Stimulated activated naive B cell treated with anti-CD40 and anti-IgM and Interleukin-4, amounts not matched to agents 10 μg/mL and 1 μg/mL and 100 μg/mL, for 72 hours (primary cell): ENCODE measurements at places on chromosomes 1 and 21.

DNA sequence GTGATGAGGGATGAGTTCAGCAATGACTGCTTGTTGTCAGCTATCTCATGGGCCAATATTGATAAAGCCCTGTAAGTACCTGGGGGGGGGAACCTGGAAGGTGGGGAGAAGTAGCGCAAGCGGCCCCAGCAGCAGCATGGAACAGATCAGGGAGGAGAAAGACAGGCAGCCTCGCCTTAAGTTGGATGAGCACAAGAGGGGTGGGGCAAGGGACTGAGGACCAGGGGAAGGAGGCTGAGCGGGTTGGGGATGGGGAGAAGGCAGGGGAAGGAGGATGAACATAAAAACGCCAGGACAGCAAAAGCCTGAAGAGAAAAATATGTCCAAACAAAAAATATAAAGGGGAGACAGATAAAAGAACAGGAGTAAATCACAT, 70.6 kb downstream of the ALG14 start:
- no peak for DNase-seq

DNA sequence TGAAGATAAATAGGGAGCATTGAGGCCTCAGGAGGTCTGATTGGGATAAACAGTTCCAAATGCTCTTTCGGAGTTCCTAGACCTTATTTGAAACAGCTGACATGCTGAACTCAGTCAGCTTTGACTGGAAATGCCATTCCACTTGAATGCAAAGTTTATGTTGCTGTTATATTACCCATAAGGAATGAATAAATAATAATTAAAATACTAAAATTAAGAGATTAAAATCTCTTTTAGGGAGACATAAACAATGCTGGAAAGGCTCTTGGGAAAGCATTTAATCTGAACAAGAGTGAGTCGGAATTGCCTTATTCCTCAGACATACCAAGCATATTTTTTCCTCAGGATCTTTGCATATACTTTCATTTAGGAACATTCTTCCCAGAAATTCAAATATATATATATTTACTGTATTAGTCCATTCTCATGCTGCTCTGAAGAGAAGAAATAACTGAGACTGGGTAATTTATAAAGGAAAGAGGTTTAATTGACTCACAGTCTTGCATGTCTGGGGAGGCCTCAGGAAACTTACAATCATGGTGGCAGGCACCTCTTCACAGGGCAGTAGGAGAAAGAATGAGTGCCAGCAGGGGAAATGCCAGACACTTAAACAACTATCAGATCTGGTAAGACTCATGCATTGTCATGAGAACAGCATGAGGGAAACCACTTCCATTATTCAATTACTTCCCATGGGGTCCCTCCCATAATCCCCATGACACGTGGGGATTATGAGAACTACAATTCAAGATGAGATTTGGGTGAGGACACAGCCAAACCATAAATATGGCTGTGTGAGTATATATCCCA, 318.2 kb upstream of the PLXNA2 start:
- DNase-seq, result no peak

- no peak for DNase-seq
Observed at GRCh38 chr1:58076258-58076657, 470.3 kb downstream of the OMA1 start.

- DNase-seq, result no peak
Observed at GRCh38 chr1:183773482-183774274, 31.2 kb upstream of the RGL1 start.

- DNase-seq, result no peak
Observed at GRCh38 chr1:6108476-6108875, 62.8 kb downstream of the KCNAB2 start.

- DNase-seq, result no peak
Observed at GRCh38 chr1:204945565-204945977, 74.9 kb downstream of the NFASC start.

DNA sequence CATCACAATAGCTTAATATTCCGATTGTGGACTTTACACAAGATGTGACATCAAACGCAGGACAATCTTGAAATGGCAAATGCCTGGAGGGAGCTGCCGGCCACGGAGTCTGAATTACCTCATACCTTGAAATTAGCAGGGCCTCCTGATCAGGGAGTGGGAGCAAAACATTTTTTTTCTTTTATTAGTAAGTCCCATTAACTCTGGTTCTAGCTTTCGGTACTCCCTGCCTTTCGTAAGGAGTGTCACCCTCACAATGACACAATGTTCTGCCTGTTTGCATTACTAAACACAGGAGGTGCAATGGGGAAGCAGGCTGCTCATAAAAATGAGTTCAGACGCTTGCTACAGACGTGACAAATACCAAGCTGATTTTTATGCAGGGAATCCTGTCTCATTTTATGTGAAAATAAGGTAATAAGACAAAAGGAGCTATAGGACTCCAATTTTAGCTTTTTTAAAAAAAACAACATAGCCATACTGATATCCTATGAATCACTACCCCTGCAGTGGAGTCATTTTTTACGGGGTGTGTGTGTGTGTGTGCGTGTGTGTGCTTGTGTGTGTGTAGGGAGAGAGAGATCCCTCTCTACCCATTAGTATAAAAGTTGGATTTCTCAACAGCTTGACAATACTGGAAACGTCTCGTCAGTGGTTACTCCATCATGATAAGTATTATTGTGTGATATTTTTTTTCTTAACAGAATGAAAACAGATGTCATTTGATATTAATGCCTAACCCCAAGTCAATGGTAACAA, 205.1 kb upstream of the RUNX1 start:
- DNase-seq, result no peak

DNA sequence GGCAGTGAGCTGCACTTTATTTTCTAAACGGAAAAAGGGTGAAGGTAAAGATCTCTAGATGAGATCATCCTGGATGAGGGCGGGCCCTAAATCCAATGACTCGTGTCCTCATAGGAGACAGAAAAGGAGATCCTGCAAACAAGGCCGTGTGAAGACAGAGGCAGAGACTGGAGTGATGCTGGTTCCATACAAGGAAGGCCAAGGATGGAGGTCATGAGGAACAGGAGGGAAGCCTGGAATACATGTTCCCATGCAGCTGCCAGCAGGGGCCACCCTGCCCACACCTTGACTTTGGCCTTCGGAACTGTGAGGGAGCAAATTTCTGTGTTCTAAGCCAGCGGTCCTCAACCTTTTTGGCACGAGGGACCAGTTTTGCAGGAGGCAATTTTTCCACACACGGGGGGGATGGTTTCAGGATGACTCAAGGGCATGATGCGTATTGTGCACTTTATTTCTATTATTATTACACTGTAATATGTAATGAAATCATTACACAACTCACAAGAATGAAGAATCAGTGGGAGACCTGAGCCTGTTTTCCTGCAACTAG, 94.3 kb downstream of the PSMG1 start:
- DNase-seq, result no peak

- no peak for DNase-seq
Observed at GRCh38 chr1:56289260-56289659, 290.1 kb downstream of the PLPP3 start.

- no peak for DNase-seq
Observed at GRCh38 chr1:76268341-76268740, 193.8 kb downstream of the ST6GALNAC3 start.

- no peak for DNase-seq
Observed at GRCh38 chr1:239590556-239590955, 204.2 kb downstream of the CHRM3 start.

GRCh38 chr1:228101614-228101993, 1.5 kb downstream of the C1orf35 start:
- DNase-seq, result no peak

GRCh38 chr1:1116701-1117468, 996 bp upstream of the C1orf159 start:
- no peak for DNase-seq

- no peak for DNase-seq
Observed at GRCh38 chr1:100713626-100714025, 5.9 kb upstream of the VCAM1 start.

- no peak for DNase-seq
Observed at GRCh38 chr1:153527023-153527682, 8.6 kb downstream of the S100A6 start.

- DNase-seq, result no peak
Observed at GRCh38 chr1:179826626-179827280, 50.9 kb downstream of the TOR1AIP2 start.

DNA sequence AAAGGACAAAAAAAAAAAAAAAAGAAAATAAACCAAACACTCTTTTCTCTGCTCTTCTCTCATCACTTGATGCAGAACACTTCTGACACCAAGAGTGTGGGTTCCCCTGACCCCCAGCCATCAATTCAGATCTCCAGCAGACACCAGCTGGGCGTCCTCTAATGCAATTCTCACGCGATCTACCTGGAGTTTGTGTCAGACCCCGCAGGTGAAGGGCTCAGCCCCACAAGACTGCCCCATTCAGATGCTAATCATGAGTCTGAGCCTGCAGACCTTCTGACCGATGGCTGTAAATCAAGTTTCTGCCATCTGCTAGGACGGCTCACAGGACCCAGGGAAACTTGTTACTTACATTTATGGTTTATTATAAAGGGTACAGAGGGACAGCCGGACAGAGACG, 133.6 kb upstream of the C1orf174 start:
- DNase-seq, result no peak

- no peak for DNase-seq
Observed at GRCh38 chr1:218674280-218674773, 329.2 kb downstream of the TGFB2 start.

DNA sequence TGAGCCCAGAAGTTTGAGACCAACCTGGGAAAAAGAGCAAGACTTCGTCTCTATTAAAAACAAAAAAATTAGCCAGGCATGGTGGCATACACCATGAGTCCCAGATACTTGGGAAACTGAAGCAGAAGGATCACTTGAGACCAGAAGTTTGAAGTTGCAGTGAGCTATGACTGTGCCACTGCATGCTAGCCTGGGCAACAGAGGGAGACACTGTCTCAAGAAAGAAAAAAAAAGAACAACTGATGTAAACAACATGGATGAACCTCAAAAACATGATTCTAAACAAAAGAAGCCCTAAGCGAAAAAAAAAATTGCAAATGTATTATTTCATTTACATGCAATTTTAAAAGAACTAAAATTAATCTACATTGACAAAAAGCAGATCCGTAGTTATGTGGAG, 9.0 kb downstream of the LRRC40 start:
- DNase-seq, result no peak

DNA sequence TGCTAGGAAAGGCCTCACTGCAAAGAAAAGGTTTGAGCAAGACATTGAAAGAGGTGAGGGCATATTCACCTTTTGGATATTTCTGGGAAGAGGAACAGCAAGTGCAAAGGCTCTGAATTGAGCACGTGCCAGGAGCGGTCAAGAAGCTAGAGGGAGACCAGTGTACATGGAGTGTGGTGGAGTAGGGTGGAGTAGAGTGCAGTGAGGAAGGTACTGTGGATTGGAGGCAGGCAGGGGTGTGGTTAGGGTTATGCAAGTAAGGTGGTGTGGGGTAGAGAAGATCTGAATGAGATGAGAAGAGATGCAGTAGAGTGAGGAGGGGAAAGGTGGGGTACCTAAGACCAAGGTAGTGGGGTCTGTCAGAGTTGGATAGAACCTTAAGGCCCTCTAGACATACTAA, 119.6 kb downstream of the OMA1 start:
- no peak for DNase-seq

DNA sequence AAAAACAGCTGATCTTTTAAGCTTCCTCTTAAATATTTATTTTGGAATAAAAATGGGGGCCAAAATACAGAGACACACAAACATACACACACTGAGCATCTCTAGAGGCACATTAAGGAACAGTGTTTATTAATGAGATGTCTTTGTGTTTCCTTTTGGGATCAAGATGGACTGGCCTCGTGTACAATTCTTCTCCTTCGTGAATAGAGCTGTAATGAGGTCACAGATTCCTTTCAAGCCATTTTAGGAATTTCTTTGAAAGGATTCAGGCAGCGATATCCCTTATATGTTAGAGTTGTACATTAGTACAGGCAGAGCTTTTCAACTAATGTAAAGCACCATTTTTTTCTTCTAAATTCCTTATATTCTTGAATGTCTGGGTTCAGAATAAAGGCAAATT, 295.7 kb downstream of the CHRM3 start:
- no peak for DNase-seq

DNA sequence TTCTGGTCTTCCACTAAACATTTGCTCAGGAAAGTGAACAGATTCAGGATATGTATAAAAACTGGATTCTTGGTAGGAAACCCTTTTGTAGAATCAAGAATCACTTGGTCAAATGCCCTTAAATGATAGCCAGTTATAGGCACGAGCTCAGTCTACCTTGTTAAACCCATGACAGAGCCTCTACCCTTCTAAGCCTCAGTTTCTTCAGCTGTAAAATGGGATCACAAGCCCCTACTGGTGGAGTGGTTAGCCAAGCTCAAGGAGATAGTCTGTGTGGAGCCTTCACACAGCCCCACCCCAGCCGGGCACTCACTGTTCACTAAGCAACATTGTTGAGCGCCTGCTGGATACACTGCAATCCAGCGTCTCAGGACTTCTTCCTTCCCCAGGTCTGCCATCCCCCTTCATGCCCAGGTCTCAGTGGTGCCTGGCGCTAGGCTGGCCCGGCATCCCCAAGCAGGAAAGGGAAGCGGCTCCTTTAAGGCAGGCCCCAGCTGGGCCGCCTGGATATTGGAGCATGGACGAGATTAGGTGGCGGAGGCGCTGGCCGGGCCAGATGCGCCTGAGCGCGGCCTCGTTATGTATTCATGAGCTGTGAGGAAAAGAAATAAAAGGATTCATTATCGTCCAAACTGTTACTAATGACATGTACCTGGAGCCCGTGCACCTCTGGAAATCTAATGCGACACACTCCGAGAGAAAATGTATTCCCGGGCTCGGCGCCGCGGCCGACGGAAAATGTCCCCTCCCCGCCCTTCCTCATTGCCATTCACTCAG, 75.6 kb downstream of the TAS1R2 start:
- DNase-seq, result no peak

- DNase-seq, result no peak
Observed at GRCh38 chr1:19347533-19348172, 35.5 kb downstream of the SLC66A1 start.
